Activated T-cell treated with anti-CD3 and anti-CD28 coated beads for 4 hours (primary cell): ENCODE measurements at places on chromosomes 12 and 14.

DNA sequence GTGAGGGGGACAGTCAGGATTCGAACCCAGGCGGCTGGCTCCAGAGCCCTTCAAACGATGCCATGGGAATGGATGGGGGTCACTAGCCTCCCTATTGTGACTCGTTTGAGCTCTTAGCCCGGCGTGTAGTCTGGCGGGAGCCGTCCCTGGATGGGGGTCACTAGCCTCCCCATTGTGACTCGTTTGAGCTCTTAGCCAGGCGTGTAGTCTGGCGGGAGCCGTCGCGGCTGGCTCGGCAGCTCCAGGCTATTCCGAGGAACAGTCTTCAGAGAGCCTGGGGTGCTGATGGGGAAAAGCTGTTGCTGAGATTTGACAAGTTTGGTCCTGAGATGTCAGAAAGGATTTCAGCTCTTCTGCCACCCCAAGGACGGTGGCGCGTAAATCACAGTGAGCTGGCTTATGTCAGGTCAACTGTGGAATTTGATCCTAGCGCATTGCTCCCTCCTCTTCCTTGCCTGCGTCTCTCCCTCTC, 58.3 kb downstream of the CALM1 start:
- no peak for DNase-seq

- DNase-seq, result no peak
Measured at GRCh38 chr12:118625050-118625675, 248.8 kb downstream of the SUDS3 start.

DNA sequence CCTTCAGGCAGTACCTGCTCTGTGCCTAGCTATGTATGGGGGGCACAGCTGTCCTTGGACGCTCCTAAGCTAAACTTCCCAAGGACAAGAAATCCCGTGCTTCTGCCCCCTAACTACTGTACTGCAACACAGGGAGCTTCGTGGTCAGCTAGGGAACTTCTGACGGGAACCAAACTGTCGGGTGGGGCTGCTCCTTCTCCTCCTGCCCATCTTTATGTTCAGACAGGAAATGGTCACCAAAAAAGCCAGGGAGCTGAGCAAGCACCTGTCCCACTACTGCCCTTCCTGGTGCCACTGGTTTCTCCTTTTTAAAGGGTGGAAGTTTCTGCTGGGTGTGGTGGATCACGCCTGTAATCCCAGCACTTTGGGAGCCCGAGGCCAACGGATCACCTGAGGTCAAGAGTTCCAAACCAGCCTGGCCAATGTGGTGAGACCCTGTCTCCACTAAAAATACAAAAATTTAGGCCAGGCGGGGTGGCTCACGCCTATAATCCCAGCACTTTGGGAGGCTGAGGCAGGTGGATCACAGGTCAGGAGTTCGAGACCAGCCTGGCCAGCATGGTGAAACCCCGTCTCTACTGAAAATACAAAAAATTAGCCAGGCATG, 26.6 kb downstream of the PXN start:
- no peak for DNase-seq

DNA sequence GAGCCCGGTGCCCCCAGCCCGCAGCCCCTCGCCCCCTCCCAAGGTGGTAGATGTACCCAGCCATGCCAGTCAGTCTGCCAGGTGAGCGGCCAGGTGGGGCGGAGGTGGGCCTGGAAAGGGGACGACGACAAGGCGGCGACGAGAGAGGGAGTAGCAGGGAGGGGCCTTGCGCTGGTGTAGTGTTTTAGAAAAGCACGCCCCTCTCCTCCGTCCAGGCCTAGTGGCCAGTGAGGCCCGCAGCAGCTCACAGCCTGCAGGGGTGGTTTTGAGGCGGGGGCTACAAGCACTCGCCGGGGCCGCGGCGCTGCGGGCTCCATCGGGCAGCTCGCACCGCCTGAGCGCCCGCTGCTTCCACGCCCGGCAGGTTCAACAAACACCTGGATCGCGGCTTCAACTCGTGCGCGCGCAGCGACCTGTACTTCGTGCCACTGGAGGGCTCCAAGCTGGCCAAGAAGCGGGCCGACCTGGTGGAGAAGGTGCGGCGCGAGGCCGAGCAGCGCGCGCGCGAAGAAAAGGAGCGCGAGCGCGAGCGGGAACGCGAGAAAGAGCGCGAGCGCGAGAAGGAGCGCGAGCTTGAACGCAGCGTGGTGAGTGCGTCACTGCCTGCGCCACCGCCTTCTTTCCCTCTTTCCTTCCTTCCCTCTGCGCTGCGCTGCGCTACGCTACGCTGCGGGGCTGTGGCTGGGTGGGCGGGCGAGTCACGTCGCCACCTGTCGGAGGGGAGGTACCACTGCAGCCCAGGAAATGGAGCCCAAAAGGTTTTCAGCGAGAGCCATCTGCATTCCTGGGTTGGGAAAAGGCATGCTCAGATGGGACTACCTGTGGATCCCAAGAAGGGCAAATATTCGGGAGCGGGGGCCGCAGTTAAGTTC, 5.9 kb upstream of the RNU7-1 start:
- DNase-seq, result peak; percentile 86

- DNase-seq, result no peak
Measured at GRCh38 chr12:54704202-54704601, 56.0 kb upstream of the DCD start.

GRCh38 chr12:90253136-90253535, 544.5 kb upstream of the ATP2B1 start:
- DNase-seq, result no peak

GRCh38 chr14:31110872-31111271, 84.7 kb upstream of the STRN3 start:
- no peak for DNase-seq

DNA sequence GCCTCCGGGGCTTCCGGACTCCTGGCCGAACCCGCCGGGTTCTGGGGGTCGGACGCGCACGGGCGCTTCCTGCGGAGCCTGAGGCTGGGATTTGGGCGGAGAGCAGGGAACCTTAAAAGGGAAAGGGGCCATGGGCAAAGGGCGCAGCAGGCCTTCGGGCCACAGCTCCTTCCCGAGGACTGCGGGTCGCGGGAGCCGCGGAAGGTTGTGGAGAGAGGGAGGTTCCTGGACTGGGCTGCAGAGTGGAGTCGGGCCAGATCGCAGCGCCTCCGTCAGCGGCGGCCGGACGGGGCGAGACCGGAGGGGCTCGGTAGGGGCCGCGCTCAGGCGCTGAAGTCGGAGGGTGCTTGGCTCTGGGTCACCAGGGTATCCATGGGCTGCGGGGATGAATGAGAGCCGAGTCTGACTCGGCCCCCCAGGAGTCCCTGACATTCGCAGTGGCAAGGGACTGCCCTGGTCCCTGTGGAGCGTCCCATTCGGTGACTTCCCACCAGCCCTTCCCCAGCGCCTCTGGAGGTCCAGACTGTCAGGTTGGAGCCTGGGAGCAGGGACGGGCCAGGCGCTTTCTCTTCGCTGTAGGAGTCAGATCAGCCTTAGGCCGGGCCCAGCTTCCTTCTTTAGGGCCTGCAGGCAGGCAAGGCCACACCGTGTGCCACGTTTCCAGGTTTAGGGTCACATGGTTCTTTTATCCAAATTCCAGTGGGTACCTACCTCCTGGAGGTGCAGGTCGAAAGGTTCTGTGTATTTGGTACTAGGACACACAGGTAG, 938 bp upstream of the SLC25A29 start:
- DNase-seq, result no peak

GRCh38 chr12:92055877-92056276, 89.8 kb downstream of the BTG1 start:
- peak; percentile 53 for DNase-seq

GRCh38 chr14:84544486-84545131, 985.3 kb upstream of the FLRT2 start:
- DNase-seq, result no peak

GRCh38 chr12:45481746-45482145, 247.8 kb upstream of the ARID2 start:
- no peak for DNase-seq

DNA sequence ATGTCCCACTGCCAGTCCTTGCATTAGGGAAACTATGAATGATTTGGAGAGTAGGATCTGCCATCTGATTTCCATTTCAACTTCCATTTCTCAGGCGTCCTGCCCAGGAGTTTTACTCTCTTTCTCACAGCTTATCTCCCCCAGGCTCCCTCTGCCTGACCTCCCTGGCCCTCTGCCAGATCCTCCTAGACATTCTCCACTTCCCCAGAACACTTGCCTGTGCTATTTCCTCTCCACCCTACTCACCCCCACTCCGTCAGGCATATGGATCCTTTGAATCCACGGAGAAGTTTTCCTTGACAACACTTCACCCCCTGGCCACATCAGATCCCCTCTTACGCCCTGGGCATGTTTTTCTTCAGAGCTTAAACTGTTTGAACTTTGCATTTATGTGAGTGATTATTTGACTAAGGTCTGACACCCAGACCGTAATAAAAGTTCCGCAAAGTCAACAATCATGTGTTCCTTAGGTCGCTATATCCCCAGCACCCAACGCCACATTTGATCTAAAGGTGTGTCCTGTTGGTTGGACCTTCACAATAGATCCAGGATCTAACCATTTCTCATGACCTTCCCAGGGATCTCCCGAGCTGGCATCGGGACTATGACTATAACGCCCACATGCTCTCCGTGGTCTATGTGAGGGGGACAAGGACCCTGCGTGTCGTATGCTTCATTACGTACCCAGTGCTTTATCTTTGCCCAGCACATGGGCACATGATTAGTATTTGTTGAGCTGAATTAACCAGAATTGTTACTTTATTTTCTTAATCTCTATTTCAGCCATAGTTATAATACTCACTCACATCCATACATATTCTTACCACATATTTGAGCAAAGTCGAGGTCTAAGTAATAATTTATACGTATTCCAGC, 255.8 kb upstream of the FOXN3 start:
- no peak for DNase-seq

GRCh38 chr12:22002430-22002829, 43.6 kb upstream of the CMAS start:
- DNase-seq, result no peak

DNA sequence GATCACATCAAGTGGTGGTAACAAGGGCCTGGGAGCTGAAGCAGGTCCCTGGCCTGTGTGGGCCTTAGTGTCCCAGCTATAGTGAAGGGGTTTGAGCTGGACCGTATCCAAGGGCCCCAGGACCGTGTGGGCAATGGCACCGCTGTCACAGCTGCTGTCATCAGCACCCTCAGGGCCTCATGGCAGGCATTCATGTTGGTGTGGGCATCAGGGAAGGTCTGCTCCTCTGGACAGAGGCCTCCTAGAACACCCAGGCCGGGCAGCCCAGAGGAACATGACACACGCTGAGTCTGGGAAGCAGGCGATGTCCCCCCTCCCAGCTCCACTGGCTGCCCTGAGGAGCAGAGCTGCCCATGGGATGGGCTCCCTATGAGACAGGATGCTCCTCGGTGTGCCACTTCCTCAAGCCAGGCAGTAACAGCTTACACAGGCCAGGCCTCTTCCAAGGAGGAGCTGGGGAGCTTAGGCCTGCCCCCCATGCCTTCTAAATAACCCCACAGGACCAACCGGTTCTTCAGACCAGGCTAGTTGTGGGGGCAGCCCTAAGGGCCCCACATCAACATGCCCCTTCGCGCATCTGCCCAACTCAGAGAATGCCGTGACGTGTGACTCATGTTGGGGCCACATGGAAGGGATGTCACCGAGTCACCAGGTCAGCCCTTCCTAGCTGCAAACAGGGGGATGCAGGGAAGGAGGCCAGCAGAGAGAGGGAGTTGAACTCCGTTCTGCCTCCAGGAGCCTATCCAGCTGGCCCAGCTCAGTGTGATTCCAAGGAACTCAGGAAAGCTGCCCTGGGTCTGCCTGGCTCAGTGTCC, 80.4 kb downstream of the PITPNM2 start:
- DNase-seq, result no peak

DNA sequence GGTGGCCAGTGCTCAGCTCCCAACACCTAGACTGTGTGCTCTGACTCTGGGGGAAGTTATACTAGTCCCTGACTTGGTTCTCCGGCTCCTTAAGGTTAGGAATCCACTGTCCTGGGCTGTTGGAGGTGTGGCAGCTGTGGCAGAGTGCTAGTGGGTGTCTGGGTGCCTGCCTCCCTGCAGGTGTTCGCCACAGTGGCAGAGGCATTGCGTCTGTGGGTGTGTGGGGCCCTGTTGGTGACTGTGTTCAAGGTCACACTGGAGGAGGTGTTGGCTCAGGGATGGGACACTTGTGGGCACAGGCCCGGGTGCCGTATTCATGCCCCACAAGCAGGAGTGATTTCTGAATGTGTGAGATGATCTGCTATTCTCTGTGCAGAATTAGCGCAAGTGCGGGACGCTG, 467.4 kb downstream of the TMEM121 start:
- no peak for DNase-seq

DNA sequence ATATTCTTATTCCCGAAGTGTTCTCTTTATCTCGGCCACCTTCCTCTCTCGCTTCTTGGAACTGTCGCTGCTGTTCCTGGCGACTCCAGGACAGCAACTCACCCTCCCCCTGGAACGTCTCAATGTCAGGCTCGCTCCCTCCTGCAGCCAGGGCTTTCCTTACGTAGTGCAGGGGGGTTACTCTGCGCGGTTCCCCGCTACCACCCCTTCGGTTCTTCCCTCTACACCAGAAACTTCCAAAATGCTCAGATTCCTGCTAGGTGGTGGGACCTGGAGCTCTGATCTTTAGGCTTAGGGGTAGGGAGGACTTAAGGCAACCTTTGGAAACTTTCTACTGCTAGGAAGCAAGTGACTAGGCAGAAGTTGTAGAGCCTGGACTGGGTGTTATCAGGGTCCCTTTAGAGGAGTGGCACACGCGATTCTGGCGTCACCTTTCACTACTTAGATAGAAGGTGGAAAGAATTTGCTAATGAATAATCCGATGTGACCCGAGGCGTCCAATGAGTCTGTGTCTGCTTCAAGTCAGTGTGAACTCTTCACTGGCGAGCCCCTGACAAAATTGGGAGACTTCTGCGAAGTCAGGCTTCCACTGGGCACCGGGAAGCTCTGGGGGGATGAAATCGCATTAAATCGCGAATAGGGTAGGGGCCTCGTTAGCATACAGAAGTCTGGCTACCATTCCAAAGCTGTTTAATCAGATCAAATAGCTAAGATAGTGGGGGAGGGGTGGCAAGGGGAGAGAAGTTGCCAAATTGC, 900 bp upstream of the DPF3 start:
- no peak for DNase-seq

- no peak for DNase-seq
Measured at GRCh38 chr12:100484183-100484886, 10.7 kb downstream of the NR1H4 start.

DNA sequence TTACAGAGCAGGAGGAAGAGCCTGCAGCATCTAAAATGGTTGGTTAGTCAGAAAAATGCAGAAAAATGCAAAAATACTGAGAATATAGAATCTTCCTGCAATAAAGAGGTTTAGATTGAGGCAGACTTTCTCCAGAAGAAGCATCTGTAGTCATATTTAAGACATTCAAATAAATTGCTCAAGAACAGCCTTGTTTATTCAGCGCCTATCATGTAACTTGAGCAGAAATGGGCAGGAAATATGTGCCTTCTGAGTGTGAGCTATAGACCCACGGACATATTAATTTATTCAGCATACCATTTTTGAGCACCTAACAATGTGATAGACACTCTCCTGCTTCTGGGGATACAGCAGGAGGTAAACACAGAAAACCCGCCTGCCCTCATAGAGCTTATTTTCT, 102.0 kb upstream of the HIF1A start:
- DNase-seq, result no peak
